Stimulated activated CD8-positive, alpha-beta memory T cell treated with anti-CD3 and anti-CD28 coated beads, Interleukin-15, amount 100 ng/mL, for 4 hours (primary cell): ENCODE measurements at places on chromosomes 6 and 20.

GRCh38 chr6:129817821-129818220, 43.3 kb downstream of the TMEM244 start:
- no peak for DNase-seq

DNA sequence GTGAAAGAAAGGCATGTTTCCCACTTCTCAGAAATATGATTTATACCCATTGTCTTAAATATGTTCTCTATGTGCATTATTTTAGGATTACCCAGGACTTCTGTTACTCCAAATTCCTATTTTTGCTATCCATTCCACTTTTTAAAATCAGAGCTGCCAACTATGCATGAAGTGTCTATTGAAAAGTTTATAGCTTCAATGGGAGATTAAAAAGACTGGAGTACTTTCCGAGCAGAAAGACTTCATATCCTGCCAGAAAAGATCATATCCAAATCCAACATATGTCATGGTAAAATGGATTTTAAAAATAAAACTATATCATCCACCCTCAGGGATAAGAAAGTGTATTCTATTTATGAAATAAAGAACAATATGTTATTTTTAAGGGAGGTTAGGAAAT, 212.7 kb downstream of the COL12A1 start:
- DNase-seq: no peak

DNA sequence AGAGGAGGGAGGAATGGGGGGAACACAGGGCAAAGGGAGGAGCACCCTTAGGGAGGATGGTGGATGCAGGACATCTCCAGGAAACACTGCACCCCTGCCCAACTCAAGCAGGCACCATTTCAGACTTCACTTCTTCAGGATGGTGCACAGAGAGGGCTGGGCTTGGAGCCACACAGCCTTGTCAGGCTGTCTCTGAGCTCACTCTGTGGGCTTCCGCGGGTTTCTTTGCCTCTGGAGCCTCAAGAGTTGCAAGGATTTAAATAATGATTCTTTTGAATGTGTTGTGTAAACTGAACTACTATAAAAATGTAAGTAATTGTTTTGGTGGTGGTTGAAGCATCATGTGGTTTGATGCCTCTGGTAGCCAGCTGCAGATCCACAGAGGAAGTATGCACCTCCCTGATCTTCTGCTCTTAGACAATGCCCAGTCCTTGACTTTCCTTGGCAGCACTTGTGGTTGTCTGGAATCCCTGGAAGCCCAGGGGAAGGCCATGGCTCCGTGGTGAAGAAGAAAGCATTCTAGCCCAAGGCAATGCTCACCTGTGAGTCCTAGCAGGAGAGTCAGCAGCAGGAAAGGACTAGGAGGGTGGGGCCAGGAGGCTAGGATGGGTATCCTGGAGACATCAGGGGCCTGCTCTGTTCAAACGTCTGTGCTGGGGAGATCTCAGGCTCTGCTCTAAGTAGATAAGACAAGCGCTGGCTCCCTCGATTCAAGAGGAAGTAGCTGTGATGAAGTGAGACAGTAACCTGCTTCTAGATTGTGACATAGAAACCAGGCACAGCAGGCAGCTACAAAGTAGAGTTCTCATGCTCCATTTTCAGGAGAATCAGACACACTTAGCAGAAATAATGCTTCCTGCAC, 50.2 kb upstream of the SIRPG start:
- no peak for DNase-seq

DNA sequence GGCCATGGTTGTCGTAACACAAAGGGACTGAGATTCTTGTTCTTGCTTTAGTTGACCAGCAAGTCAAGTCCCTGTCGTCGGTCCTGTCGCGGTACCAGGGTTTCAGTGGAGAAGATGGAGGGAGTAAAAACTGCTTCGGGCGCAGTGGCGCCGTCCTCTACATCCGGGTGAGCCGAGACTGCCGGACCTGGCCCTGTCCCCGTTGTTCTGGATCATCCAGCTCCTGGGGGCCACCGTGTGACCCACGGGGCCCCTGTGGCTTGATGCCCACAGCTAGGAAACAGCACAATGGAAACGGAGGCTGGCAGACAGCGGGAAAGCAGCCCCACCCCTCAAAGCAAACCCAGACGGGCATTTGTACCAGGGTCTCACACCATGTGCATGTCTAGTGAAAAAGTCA, 15.0 kb downstream of the MTG2 start:
- no peak for DNase-seq

DNA sequence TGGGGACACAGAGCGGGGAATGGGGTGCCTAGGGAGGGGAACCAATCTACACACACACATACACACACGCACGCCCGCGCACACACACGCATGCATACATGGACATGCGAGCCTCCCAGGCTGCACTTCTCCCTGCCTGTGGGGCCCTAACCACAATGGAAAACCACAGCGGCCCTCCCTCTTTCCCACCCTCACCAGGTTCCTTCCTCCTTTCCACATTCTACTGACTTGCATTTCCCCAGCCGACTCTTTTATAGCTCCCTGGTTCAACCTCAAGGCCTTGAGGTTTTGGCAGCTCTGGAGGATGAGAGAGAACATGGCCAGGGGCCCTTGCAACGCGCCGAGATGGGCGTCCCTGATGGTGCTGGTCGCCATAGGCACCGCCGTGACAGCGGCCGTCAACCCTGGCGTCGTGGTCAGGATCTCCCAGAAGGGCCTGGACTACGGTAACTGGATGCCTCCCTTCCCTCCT, at the start of gene BPI:
TSS of gene BPI (plus strand) at position 249 of the 472 bp plus-strand sequence. CDS start at position 317, 68 bp downstream.
- DNase-seq: no peak

DNA sequence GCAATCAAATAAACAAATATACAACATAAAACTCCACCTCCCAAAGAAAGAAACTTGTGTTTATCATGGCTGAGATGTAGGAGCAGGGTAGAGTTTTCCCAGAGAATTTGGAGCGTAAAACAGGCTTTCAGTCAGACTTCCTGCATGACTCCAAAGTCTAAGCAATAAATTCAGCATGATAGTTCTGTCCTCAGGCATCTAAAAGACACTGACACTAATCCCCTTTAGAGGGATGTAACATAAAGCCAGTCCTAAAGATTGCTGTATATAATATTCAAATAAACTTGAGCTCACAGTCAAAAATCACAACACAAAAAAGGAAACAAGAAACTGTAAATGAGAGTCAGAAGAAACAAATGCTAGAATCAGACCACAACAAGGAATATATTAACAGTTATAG, 234.4 kb downstream of the CENPW start:
- no peak for DNase-seq

DNA sequence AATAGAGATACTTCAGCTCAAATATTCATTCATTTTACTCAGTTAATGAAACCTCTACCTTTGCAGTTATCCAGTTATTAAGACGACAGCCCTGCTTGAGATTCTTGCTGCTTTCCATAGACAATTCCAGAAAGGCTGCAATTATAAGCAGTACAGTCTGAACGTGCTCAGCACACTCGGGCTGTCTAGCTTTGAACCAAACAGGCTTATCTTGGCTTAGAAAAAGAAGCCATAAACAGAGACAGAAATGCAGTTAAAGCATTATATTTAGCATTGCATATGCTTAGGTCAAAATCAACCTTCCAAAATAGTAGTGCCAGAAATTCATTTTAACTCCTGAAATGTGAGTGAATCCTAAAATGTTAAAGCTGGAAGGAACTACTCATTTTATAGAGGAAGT, 204.1 kb upstream of the KCNQ5 start:
- no peak for DNase-seq

- no peak for DNase-seq
Observed at GRCh38 chr6:167330750-167331149, 5.9 kb downstream of the TTLL2 start.

- no peak for DNase-seq
Observed at GRCh38 chr6:33698494-33698893, 13.0 kb downstream of the UQCC2 start.

DNA sequence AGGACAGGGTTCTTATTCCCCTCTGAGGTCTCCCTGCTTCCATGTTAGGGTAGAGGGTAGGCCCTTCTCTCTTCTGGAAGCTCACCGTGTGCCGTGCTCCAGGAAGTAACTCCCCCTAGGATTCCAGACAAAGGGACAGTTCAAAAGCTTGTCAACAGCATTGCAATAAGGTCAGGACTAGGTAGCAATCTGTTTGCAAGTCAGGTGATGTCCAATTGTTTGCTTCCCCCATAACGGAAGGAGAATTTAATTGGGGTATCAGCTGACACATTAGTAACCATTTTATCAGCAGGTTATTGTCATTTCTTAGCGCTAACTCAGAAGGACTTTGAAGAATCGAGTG, 41.9 kb downstream of the SYNJ2 start:
- DNase-seq: no peak

DNA sequence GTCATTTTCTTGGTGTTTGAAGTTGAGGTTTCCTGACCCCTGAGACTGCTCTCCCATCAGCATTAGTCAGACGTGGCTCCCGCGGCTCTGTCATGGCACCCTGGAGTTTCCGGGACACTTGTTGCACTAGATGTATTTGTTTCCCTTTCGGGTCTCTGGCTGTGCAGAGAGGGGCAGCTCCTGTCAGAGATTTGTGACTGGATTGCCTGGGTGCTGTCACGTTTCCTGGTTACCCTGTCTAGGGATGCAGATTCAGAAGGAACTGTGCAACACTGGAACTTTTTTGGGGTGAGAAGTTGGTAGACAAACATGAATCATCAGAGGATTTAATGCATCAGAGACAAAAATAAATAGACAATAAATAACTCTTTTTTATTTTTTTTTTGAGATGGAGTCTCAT, 431.8 kb upstream of the MAN1A1 start:
- no peak for DNase-seq

DNA sequence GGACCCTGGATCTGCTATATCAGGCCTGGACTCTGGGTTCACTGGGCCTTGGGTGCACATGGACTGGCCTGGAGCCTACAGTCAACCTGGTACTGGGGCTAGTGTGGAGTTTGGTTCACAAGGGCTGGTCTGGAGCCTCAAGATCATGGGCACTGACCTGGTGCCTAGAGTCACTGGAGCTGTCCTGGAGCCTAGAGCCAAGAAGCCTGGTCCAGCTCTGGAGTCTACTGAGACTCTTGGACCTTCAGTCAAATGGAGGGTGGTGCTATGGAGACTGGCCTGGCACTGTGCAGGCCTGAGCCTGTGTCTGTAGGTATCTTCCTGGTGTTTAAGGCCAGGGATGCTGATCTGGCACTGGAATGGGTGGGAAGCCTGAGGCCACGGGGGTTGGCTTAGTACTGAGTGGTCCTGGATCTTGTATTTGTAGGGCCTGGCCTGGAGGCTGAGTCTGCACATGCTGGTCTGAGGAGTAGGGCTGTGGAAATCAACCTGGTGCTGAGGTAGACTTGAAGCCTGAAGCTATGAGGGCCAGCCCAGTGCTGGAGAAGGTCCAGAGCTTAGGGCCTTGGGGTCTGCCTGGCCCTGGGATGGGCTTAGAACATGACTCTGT, 16.5 kb upstream of the WFDC9 start:
- no peak for DNase-seq

DNA sequence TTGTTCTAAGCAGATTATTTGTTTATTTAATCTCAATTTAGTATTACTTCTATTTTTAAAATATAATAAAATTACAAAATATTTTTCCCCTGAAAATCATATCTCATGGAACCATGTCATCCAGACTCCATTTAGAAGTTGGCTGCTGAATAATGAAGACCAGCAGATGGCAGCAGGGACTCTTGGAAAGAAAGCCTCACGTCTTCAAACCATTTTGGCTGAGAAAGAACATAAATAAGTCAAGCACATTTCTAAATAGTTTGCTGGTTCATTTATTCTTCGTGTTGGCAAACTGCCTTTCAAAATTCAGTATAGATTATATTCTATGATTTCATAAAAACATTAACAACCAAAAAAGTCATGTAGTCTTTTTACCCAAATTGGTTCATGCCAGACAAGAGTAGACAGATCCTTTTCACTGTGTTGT, 71.7 kb downstream of the RCAN2 start:
- DNase-seq: no peak

- DNase-seq: no peak
Observed at GRCh38 chr6:116773886-116774285, 8.4 kb upstream of the FAM162B start.

DNA sequence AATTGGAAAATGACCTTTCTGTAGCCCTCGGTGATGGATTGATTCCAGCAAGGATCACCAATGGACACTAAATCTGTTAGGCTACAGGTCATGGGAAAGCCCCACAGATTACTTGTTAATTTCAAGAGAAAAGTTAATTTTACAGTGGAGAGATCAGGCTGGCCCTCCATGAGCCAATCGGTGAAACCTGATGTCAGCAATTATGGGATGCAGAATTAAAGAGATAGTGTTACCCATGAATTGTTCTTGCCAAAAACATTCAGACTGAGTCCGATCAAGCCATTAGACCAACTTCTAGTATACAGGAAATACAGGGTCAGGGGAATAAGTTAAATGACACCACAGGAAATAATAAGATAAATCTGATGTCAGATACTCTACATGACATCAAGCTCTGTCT, 214.9 kb upstream of the SYNDIG1 start:
- DNase-seq: no peak

GRCh38 chr6:156731396-156731795, 45.8 kb upstream of the ARID1B start:
- no peak for DNase-seq

DNA sequence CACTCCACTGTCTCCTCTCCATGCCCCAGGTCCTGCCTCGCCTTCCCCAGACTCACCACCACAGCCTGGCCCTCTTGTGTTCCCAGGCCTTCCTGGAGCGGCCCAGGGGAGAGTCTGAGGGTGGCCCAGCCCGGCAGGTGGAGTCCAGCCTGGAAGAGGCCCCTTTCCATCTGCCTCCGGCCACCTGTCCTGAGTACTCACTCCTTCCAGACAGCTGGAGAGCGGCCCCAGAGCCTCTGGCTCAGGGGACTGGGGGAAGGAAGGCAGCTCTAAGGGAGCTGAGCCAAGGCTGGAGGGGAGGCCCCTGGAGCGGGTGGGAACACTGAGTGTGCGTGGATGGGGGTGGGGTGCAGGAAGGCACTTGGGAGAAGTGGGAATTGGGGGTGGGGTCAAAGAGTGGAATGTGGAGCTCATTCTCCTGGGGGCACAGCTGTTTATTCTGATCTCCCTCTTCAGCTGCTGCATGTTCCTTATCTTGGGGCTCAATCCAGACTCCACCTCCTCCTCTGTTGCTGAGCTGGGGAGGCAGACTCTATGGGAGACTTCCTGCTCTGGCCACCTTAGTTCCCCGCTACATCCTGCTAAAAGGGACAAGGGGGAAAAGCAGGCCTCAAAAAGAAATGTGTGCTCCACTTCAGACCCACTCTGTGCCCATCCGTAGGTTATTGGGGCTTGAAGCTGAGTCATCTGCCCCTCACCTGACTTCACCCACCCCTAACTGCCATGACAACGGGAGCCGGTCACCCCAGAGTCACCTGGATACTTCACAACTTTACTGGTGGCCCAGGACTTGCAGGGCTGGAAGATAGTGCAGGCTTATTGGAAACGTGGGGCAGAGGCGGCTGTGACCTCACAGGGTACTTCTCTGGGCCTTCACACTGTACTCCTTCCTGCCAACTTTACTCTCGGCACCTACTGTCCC, 19.5 kb upstream of the TAF8 start:
- no peak for DNase-seq

- DNase-seq: no peak
Observed at GRCh38 chr6:129684903-129685661, 24.9 kb downstream of the ARHGAP18 start.
